ENCODE measurements at places on chromosomes 5 and 9.
A peak's percentile ranks its signal among the peaks of the same experiment; 100 is the strongest.

DNA sequence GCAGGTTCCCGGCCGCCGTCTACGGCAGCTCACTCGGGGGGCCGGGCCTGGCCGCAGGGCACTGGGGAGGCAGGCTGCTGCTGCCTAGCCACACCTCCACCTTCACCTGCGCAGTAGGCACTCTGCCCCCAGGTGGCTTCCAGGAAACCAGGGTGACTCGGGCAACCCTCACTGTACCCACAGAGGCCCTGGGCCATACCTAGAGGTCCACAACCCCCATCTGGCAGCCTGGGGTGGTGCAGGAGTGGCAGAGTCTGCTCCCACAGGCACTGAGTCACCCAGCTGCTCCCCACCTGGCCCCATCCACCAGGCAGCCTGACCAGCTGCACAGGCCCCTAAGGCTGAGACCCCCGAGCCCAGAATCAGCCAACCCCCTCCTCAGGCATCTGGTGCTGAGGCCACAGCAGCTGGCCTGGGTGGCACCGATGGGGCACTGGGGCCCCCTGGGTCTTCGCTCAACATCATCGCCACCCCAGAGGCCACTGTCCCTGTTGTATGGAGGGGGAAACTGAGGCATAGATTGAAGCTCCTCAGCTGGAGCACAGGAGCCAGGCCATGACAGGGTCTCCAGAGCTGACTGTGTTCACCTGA, 70.2 kb downstream of the KCNT1 start:
- DNase-seq = no peak

GRCh38 chr9:91660521-91660920, 236.9 kb upstream of the NFIL3 start:
- DNase-seq = no peak

- DNase-seq = no peak
Observed at GRCh38 chr9:122228568-122229484, at the start of gene LHX6. LHX6 (minus strand) TSS chr9:122228957; CDS start chr9:122228740, 217 bp downstream.

GRCh38 chr5:11139217-11139865, 378.3 kb upstream of the DAP start:
- DNase-seq = no peak

- DNase-seq = no peak
Observed at GRCh38 chr5:92942762-92943161, 638.3 kb downstream of the NR2F1-AS1 start.

- DNase-seq = no peak
Observed at GRCh38 chr9:137978262-137978714, 100.7 kb downstream of the CACNA1B start.

GRCh38 chr5:173294673-173295320, 33.4 kb downstream of the STC2 start:
- DNase-seq = no peak

GRCh38 chr9:85978496-85978895, 37.5 kb downstream of the NAA35 start:
- DNase-seq = no peak

DNA sequence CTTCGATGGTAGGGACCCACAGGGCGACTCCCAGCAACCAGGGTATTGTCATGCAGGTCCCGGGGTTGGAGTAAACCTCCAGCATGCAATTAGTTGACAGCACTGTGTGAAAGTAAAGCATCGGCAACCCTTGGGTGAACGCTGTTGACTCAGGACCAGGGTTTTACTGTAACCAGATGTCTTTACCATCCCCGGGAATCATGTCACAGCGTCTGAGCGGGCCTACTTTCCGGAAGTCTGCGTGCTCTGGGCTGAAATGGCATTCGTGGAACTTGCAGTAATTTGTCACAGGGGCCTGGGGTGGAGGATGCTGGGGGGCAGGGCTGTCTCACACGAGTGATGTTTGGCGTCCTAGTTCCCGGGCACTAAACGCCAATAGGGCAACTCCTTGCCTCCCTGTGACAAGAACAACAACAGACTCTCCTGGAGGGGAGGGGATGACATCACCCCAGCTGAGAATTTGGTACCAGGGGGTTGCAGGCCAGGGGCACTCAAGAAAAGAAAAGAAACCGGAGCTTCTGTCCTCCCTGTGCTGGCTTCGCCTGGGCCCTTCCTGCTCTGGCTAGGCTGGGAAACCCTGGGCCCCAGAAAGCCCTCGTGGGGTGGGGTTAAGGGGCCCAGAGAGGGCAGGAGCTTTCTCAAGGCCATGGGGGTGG, 10.1 kb upstream of the UBAC1 start:
- no peak for DNase-seq

DNA sequence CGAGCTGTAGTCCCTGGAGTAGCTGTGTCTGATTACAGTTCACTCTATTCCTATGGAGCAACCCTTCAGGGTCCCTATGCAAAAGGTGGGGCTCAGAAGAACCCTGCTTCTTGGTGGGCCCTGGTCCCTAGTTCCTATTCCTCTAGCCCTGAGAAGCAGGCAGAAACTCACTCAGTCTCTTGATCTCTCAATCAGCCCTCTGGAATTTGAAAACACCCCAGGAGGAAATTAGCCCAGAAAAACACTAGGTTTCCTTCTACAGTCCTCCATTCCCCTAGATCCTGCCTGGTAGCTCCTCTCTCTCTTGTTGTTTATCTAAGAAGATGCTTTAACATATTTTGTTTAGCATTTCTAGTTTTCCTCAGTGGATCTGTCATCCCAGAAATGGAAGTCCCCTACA, 7.6 kb downstream of the RGS3 start:
- no peak for DNase-seq

GRCh38 chr9:96646081-96646991, 8.8 kb downstream of the PRXL2C start:
- DNase-seq = no peak

- no peak for DNase-seq
Observed at GRCh38 chr5:111225926-111226325, 1.7 kb downstream of the CAMK4 start.

DNA sequence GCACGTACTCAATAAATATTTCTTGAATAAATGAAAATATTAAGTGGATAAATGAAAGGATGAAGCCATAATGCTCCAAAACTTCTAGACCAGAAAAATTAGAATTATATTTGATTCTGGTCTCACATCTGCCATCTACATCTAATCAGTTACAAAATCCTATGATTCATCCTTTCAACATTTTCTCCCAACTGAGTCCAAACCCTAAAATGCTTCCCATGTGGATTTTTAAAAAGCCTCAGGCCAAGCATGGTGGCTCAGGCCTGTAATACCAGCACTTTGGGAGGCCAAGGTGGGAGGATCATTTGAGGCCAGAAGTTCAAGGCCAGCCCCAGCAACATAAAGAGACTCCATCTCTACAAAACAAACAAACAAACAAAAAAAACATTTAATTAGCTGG, 31.6 kb upstream of the FST start:
- no peak for DNase-seq

GRCh38 chr5:31401691-31402090, 130.2 kb downstream of the DROSHA start:
- DNase-seq = no peak

DNA sequence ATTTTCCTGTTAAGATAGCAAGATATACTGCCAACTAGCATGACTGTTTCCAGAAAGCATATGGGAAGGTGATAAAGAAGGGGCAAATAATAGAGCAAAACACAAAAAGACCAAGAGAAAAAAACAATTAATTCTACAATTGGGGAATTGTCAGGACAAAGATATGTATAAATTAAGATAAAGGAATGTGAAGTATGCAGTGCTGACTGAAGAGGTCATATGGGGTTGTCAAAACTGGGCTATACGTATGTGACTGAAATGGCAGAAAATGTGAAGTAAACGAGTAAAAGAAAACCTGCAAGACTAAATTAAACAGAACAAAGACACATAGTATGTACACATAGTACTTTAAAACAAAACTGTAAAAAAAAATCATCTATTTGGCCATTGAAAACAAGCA, 222.3 kb downstream of the ARL15 start:
- DNase-seq = no peak

GRCh38 chr5:74356009-74356695, 284.4 kb downstream of the ENC1 start:
- DNase-seq = no peak

DNA sequence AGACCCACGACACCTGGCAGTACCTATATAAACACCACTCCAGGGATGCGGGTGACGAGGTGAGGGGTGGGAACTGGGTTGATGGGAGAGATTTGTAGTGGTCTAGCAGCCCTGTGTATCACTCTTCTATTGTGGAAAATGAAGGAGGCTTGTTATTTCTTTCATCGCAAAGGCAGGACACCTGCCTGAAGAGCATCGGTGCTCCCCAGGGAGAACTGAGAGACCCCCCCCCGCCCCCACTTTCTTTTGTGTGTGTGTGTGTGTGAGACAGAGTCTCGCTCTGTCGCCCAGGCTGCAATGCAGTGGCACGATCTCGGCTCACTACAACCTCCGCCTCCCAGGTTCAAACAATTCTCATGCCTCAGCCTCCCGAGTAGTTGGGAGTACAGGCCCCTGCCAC, 8.3 kb upstream of the WDR5 start:
- DNase-seq = no peak

DNA sequence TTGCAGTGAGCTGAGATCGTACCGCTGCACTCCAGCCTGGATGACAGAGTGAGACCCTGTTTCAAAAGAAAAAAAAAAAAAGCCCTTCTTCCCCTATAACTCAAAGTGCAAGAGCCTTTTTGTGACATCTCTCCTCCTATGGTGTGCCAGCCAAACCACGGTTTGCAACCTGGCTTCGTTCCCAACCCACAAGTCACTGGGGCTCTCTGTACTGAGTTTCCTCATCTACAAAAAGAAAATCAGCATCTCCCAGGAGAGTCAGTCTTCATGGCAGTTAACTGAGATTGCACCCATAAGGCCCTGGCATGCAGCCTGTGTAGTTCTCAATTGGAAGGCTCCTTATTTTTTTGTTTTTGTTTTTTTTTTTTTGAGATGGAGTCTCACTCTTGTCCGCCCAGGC, 14.8 kb downstream of the ODF2 start:
- no peak for DNase-seq

- DNase-seq = no peak
Observed at GRCh38 chr5:159412284-159413046, 82.2 kb upstream of the IL12B start.

DNA sequence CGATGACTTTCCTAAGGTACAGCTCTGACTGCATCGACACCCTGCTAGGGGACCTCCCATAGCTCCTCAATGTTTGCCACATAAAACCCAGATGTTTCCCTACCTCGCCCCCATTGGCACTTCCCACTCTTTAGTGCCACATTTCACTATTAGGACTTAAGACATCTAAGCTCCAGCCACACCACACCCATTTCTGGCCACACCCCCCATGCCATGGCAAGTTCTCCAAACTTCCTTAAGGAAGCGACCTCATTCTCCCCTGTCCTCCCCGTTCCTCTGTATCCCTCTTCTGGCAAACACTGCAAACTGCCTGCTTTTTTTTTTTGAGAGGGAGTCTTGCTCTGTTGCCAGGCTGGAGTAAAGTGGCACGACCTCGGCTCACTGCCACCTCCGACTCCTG, 62.9 kb downstream of the USP20 start:
- DNase-seq = no peak

- DNase-seq = no peak
Observed at GRCh38 chr5:23740029-23740428, 232.6 kb downstream of the PRDM9 start.

- no peak for DNase-seq
Observed at GRCh38 chr5:158406884-158407823, 548.2 kb upstream of the CLINT1 start.

DNA sequence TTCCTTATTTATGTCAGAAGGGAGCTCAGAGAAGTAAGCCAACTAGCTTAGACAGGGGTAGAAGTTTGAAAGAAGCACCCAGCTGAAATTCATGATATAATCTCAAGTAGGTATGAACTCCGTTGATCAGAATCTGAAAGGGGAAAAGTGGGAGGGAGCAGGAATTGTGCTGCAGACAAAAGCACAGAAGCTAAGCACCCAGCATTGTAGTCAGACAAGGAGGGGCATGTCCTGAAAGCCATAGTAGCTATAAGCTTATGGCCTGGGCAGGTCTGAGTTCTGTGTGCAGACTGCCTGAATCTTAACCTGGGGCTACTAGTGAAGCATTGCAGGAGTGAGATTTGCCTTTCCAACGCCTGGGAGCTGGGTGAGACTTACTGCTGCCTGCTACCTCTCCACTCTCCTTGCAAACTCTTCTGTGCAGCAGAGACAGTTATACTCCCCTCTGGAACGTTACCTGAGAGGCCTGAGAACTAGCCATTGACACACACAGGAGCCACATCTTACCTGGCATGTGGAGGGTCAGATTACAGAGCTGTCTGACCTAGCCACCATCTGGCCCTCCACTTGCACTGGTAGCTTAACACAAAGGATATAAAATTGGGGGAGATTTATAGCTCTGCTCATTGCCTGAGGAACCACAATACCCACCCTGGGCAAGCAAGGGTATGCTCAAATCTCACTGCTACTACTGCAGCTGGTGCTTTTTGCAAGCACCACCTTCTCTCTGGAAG, 9.8 kb upstream of the CYLC2 start:
- no peak for DNase-seq

GRCh38 chr9:36665387-36665786, 92.7 kb downstream of the MELK start:
- no peak for DNase-seq

- DNase-seq = no peak
Observed at GRCh38 chr9:97623946-97624345, 9.2 kb downstream of the TSTD2 start.

DNA sequence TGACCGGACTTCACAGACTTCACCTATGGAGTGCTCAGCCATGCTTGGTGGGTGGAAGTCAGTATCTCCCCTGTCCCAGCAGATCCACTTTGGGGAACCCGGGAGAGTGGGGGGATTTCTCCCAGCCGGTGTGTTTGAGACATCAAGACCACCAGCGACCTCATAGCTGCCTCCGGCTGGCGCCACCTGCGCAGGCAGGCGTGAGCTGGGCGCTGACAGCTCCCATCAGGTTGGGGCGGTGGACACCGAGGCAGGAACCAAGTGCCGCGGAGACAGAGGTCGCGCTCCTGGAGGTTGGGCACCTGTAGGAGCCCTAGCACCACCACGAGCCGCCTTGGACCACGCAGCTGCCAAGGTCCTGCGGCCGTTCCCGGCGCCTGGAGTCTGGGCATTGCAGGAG, 124.0 kb upstream of the LARP1 start:
- no peak for DNase-seq

- no peak for DNase-seq
Observed at GRCh38 chr5:101929628-101930027, 366.5 kb downstream of the SLCO4C1 start.

- peak; percentile 61 for DNase-seq
Observed at GRCh38 chr9:99607842-99608448, 213.7 kb upstream of the NR4A3 start.
